A549 (cell line): ENCODE measurements at places on chromosomes 6 and 20. TPM values are rescaled to one million over a fixed set of nuclear protein-coding genes. Genes with fewer than 3 reads are reported as not detected.

The PROCR gene
- polyA plus RNA-seq, result 132 to 149 TPM (median 134 TPM) in 3 replicates

The C20orf202 gene
- polyA plus RNA-seq, result 0.09 TPM in 1 of 3 replicates, not detected in the others

The APOBEC2 gene
- polyA plus RNA-seq, result not detected in 3 replicates

DNA sequence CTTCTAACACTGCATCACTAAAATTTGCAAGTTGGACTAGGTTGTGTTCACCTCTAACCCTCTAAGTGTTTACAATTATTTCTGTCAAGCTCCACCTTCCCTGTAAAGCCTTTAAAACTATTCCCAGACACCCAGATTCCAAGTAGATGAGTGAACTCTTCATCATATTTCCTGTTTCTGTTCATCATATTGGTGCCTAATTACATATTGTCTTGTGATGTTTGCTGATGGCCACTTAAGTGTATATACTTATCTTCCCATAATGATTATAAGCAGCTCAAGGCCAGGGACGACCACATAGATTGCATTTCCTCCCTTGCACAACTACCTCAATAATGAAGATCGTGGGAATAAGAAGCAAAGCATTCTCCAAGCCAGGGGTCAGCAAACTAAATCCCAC is 16.8 kb downstream of the TNFRSF21 start:
- DNase-seq, result no peak

- DNase-seq, result no peak
Observed at GRCh38 chr6:33787346-33787953, 1.5 kb downstream of the LEMD2 start.

DNA sequence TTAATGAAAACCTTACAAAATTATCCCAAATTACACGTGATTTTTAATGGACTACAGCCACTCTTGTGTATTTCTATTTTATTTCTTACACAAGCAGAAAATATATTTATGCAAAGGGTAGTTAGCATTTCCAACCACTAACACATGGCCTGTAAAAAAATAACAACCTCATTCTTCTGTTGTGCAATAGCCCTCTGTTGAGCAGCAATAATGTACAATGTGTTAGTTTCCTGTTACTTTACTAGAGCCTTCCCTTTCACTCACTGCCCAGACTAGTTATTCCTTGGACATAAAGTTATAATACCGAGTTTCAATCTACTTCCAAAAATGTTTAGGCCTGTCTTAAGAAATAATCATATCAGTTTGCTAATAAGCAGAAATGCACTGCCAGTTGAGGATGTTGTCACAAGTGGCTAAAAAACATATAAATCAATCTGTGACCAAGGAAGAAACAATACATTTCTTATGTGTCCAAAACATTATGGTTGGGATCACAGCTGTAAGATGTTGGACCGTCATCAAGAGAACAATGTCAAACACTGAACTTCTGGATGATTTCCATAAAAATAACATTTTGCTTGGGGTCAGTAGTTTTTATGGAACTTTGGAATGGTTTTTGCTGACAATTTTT is 73.6 kb upstream of the RNF146 start:
- no peak for DNase-seq

DNA sequence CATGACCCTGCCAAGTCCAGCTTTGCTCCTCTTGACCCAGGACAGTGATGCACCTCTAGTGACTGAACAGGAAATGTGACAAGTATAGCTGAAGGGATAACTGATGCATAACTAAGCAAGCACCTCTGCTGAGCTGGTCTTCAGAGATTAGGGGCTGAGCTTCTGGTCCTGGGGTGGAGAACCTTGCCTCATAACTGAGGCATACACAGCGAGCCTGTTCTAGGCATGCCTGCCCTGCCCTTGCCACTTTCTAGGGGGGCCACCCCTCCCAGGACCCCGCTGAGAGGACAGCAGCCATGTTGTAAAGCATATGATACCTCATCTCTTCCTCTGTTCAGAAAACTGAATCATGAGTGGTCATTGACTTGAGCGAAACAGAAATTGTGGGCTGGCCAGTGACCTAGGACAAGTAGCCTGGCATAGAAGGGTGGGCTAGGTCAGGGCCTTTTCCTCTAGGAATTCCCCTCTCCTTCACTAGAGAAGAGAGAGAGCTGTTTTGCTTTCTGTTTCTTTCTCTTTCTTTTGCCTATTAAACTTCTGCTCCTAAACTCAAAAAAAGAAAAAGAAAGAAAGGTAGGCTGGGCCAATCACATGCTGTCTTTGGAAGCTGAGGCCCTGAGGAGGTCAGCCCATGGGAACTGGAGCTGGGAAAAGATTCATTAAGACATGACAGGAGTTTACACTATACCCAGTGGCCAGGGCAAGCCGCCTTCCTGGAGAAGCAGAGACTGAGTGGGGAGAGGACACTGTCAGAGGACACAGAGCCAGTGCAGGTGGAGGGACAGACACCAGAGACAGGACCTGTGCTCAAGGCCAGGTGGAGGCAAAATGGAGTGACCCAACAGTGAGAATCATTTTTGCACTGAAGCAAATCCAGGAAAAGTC is 23.1 kb downstream of the ALDH5A1 start:
- DNase-seq, result no peak

DNA sequence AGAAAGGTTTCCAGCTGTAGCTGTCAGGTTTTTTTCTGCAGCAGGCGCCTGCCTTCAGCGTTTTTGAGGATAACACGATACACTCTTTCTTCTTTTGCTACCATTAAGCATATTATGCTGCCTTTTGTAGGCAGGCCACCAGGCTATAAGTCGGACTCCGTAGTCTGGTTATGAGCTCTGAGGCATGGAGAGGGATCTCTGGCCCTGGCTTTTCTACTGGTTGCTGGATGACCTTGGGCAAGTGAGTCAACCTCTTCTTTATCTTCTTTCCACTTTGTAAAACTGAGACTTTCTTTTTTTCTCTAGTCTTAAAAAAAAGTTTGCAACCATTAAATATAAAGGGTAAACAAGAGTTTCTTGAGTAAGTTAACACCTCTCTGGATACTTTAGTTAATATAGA is 120.2 kb downstream of the BCKDHB start:
- no peak for DNase-seq

GRCh38 chr6:114167583-114168576 is 174.9 kb downstream of the HS3ST5 start:
- DNase-seq, result no peak

GRCh38 chr6:63573899-63574553 is 1.7 kb downstream of the LOC128125822 start:
- DNase-seq, result no peak

GRCh38 chr6:163324688-163325389 is 89.7 kb upstream of the QKI start:
- DNase-seq, result peak; percentile 51

DNA sequence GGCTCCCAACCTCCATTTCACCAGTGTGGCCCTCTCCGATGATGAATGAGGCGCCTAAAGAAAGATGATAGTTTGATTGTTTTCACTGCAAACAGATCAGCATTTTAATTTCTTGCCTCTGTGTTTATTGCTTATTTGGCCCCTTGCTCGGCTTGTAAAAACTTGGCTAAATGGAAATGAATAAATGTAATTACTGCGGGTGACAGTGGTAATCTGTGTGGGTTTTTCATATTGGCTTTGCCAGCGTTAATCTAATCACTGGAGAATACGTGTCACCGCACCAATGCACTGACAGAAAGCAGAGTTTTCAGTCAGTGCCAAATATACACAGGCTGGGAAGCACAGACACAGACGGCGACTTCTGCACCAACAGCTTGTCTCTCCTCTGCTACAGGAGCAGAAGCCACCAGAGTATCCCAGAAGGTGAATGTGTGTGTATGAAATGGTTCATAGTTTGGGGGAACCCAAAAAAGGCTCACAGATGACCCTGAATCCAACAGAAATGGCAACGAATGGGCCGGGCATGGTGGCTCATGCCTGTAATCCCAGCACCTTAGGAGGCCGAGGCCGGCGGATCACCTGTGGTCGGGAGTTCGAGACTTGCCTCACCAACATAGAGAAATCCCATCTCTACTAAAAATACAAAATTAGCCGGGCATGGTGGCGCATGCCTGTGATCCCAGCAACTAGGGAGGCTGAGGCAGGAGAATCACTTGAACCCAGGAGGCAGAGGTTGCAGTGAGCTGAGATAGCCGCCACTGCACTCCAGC is 534.0 kb downstream of the PKHD1 start:
- DNase-seq, result no peak

- no peak for DNase-seq
Observed at GRCh38 chr6:99997141-99997540, 3.1 kb upstream of the MCHR2 start.

DNA sequence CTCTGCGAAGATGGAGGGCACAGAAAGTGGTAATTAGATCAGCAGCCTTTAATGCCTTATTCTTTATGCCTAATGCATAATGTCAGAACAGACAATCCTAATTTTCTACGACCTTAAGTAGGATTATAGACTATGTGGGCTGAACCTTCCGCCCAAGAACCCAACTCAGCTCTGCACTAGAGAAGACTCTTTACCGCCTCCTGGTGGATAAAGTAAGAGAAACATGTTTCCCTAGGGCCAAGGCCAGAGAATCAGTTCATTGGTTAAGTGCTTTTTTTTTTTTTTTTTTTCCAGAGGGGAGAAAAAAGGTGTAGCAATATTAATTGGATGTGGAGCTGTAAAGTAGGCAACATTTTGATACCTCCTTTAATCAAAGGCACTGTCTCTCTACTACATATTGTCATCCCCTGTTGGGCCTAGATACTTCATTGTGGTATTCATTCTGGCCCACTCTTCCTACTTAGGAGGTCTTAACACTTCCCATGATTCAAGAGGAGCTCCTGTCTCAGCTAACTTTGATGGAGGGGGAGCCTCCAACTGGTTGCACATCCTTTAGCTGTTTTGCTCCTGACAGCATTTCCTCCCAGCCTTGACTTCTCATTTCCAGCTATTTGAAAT is 124.9 kb upstream of the NRN1 start:
- DNase-seq, result peak; percentile 3

GRCh38 chr20:48421547-48421946 is 406.3 kb downstream of the PREX1 start:
- no peak for DNase-seq
